Ascending aorta (tissue), 2 donors: ENCODE measurements at places on chromosomes 1 and 21. TPM values are rescaled to one million over a fixed set of nuclear protein-coding genes. Genes with fewer than 3 reads are reported as not detected.
A peak's percentile ranks its signal among the peaks of the same experiment; 100 is the strongest.

GRCh38 chr1:221961532-221962292 is 219.8 kb upstream of the DUSP10 start:
- no peaks in the 10 kb centered on the region for H3K27me3 ChIP-seq
- no peak overlapping the region for H3K4me3 ChIP-seq
- H3K36me3 ChIP-seq: no peaks in the 10 kb centered on the region
- DNase-seq: no peak

DNA sequence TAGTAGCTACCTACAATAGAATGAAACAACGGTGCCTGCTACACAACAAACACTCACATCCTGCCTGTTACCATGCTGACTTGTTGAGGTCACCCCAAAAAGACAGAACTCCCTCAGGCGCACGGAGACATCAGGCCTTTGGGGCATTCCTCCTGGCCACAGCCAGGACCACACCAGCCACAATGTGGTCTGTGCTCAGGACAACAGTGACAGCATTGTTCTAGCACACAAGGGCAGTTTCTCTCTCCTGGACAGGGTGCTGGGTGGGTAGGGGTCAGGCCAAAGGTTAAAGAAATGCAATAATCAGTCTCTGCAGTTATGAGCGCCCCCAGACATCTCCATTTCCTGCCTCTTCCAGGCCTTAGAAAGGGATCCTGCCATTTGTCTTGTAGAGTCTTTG is 39.5 kb downstream of the CTNNBIP1 start:
- H3K36me3 ChIP-seq: peaks cover 36% of the 10 kb centered on the region
- H3K27ac ChIP-seq: no peak overlapping the region
- peaks cover 6% of the 10 kb centered on the region for H3K4me1 ChIP-seq

DNA sequence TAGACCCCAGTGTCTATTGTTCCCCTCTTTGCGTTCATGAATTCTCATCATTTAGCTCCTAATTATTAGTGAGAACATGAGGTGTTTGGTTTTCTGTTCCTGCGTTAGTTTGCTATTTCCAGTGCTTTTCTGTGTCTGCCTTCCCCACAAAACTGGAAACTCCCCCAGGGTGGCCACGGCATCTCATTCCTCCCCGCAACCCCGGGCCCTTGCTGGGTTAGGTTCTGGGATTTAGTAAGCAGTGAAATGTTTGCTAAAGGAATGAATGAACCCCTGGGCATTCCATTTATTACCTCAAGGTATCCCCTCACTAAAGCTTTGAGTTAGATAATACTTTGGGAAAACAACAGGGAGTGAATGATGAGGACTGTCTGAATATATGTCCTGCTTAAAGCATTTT is 142.9 kb downstream of the GLUL start:
- H3K27ac ChIP-seq: no peak overlapping the region
- H3K4me3 ChIP-seq: no peak overlapping the region
- no peaks in the 10 kb centered on the region for H3K36me3 ChIP-seq
- no peaks in the 10 kb centered on the region for H3K27me3 ChIP-seq
- DNase-seq: no peak

GRCh38 chr21:36694031-36694515 is 4.8 kb upstream of the SIM2 start:
- H3K36me3 ChIP-seq: no peaks in the 10 kb centered on the region
- H3K4me1 ChIP-seq: peaks cover under 1% of the 10 kb centered on the region

DNA sequence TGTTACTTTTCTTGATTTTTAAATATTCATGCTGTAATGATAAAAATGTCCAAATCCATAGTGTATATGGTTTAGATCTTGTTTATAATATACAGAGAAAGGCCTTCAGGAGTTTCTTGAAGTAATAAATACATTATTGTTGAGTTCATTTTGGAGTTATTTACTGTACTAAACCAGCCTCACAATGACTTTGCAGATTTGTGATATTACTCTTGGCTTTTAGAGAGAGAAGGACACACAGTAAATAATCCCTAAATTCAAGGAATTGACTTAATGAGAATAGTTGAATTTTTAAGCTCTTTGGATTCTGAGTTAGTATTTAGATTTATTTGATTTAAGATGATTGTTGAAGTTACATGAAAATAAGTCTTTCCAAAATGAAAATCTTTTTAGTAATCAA is 38.9 kb downstream of the RABGAP1L start:
- H3K36me3 ChIP-seq: no peaks in the 10 kb centered on the region
- no peaks in the 10 kb centered on the region for H3K27me3 ChIP-seq
- H3K4me3 ChIP-seq: no peak overlapping the region
- no peak overlapping the region for H3K27ac ChIP-seq

DNA sequence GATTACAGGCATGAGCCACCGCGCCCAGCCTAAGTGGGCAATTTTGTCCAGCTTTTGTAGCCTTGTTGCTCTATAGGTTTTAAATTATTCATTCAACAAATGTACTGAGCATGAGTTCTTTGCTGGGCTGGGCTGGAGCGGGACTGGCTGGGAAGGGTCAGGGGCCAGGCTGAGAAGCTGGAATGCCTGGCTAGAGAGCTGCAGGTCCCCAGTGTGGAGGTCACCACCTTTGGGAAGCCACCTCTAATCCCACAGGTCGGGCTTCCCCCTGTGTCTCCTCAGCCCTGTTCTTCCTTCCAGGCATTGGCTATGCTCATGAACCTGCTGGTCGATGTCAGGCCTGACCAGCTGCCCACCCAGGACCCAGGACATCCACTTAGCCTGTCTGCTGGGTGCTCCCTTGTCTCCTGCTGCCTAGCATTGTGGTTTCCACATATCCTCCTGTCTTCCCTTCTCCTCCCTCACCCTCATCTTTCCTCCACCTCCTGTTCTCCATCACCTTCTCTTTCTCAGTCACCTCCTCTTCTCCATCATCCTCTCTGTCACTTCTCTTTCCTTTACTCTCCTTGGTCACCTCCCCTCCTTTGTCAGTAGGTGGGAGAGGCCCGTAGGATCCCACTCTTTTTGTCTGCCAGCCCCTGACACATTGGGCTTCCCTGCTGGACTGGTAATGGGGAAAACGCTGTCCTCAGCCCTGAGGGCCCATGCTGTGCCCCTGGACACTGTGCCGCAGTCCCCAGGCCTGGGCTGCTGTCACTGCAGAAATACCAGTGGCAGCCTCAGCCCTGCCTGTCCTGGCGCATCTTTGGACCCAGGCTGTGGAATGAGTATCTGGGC is 23.8 kb downstream of the SERINC2 start:
- no peak overlapping the region for H3K27ac ChIP-seq
- no peaks in the 10 kb centered on the region for H3K4me1 ChIP-seq
- H3K4me3 ChIP-seq: no peak overlapping the region
- no peaks in the 10 kb centered on the region for H3K36me3 ChIP-seq
- no peaks in the 10 kb centered on the region for H3K27me3 ChIP-seq

GRCh38 chr1:41681331-41682098 is 197.0 kb upstream of the EDN2 start:
- H3K36me3 ChIP-seq: no peaks in the 10 kb centered on the region
- no peaks in the 10 kb centered on the region for H3K27me3 ChIP-seq
- no peaks in the 10 kb centered on the region for H3K4me1 ChIP-seq
- DNase-seq: no peak
- H3K27ac ChIP-seq: no peak overlapping the region

GRCh38 chr1:54975356-54976108 is 4.9 kb upstream of the TMEM61 start:
- no peaks in the 10 kb centered on the region for H3K27me3 ChIP-seq
- no peak overlapping the region for H3K27ac ChIP-seq
- peaks cover 20% of the 10 kb centered on the region for H3K4me1 ChIP-seq
- peak; percentile 16 for DNase-seq
- no peaks in the 10 kb centered on the region for H3K36me3 ChIP-seq
- no peak overlapping the region for H3K4me3 ChIP-seq

- no peak overlapping the region for H3K4me3 ChIP-seq
- no peak overlapping the region for H3K27ac ChIP-seq
- no peaks in the 10 kb centered on the region for H3K27me3 ChIP-seq
These were observed 16.5 kb downstream of the PODN start for GRCh38 chr1:53078333-53079101.

- no peak overlapping the region for H3K27ac ChIP-seq
- DNase-seq: no peak
- no peaks in the 10 kb centered on the region for H3K4me1 ChIP-seq
These were observed 178.9 kb upstream of the CAMK1G start for GRCh38 chr1:209404577-209404976.

DNA sequence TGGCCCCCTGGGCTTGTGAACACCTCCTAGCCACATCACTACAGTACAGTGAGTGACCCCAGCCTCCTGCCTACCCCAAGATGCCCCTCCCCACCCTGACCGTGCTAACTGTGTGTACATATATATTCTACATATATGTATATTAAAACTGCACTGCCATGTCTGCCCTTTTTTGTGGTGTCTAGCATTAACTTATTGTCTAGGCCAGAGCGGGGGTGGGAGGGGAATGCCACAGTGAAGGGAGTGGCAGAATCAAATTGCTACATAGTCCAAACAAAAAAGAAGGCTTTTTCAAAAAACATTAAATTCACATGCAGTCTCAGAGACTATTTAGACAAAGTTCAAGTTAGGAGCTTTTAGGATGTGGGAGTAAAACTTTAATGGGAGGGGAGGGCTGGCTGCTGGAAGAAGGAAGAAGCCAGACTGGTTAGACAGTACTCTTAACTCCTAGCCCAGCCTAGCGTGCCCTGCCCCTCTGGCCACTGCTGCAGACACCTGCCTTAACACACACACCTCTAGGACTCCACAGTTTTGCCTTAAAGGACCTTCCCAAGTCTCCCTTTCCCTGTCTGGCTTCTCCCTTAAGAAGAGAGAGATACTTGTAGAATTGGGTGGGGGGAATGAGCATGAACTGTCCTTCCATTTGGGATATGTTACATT is 9.4 kb downstream of the PEA15 start:
- H3K4me3 ChIP-seq: no peak overlapping the region
- H3K27me3 ChIP-seq: no peaks in the 10 kb centered on the region
- DNase-seq: no peak
- peaks cover 77% of the 10 kb centered on the region for H3K36me3 ChIP-seq
- no peak overlapping the region for H3K27ac ChIP-seq

DNA sequence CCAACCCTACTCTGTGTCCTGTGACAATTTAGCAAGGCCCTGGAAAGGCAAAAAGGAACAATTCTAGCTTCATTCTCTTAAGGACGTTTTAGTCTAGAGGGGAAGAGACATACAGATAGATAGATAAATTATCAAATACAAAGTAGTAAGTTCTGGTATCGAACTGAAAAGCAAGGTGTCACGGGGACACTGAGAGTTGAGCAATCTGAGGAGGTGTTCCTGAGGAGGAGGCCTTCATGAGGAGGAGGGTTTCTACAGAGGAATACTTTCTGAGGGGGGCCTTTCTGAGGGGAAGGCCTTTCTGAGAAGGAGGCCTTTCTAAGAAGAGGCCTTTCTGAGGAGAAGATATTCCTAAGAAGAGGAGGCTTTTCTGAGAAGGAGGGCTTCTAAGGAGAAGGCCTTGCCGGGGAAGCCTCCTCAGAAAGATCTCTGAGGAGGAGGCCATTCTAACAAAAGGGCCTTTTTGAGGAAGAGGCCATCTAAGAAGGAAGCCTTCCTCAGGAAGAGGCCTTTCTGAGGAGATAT is 155.9 kb upstream of the COA6 start:
- no peaks in the 10 kb centered on the region for H3K4me1 ChIP-seq
- H3K27me3 ChIP-seq: no peaks in the 10 kb centered on the region
- H3K27ac ChIP-seq: no peak overlapping the region

The S100A7 gene
- total RNA-seq: not detected

The KPRP gene
- not detected for total RNA-seq

The FCN3 gene
- total RNA-seq: 13.2 TPM

The TMEM39B gene
- 2.6 TPM for total RNA-seq

The BCAR3 gene
- 41.0 TPM for total RNA-seq
